ENCODE measurements at places on chromosomes 5 and 9.

DNA sequence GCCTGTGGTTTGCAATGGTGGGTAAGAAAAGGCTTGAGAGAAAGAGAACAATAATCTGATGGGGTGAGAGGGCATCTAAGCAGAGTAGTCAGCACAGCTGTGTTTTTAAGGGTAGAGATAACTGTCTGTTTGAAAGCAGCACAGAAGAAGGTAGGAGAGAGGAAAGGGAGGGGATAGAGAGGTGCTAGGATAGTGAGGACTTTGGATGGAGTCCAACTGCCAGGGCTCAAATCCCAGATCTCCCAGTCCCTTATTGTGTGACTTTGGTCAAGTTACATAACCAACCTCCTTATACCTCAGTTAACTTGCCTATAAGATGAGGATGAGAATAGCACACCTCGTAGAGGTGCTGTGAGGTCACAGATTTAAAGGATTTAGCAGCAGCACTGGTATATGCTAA is 55.6 kb downstream of the GPR21 start:
- DNase-seq: no peak

GRCh38 chr9:7777771-7778170 is 21.8 kb downstream of the DMAC1 start:
- no peak for DNase-seq

GRCh38 chr9:68739621-68740174 is 34.7 kb downstream of the PIP5K1B start:
- peak; percentile 56 for DNase-seq

DNA sequence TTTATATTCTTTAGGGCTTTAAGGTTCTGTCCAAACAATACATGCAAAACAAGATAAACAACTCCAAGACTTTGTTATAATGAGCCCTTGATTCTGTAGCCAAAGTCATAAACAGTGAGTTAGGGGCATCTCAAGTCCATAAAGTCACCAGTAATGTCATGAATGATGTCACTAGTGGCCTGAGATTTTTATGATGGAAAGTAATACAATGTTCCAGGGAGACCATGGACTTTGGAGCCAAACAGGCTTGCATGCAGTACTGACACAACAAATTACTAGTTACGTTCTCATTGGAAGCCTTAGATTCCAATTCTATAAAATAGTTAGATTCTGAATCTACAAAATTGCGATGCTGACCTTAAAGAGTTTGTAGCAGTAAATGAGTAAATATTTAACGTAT is 280.0 kb downstream of the HINT1 start:
- DNase-seq: peak; percentile 40

GRCh38 chr9:36346569-36346968 is 53.5 kb downstream of the RNF38 start:
- DNase-seq: no peak

GRCh38 chr5:143938230-143938629 is 126.3 kb downstream of the HMHB1 start:
- DNase-seq: no peak

- DNase-seq: no peak
Observed at GRCh38 chr9:87642330-87643106, 83.4 kb upstream of the CTSL start.

GRCh38 chr9:91943478-91944470 is 6.3 kb downstream of the ROR2 start:
- DNase-seq: no peak

- no peak for DNase-seq
Observed at GRCh38 chr9:3371842-3372241, 154.0 kb downstream of the RFX3 start.

DNA sequence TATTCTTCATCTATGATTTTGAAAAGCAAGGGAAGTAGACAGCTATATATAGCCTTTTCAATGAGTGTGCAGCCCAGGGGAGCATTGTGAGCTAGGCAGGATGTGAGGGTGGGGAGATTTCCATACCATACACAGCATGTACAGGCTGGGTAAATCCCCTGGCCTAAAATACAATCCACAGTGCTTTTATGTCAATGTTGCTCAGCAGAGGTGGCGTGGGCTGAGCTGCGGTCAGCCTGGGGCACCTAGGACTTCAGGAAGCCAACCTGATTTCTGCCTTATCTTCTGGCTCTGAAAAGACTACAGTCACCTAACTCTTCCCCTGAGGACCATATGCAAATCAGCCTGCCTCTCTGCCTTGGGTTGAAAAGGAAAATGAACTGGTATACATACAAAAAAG is 6.3 kb upstream of the GARIN3 start:
- DNase-seq: no peak

GRCh38 chr9:17230646-17231045 is 95.8 kb downstream of the CNTLN start:
- no peak for DNase-seq

DNA sequence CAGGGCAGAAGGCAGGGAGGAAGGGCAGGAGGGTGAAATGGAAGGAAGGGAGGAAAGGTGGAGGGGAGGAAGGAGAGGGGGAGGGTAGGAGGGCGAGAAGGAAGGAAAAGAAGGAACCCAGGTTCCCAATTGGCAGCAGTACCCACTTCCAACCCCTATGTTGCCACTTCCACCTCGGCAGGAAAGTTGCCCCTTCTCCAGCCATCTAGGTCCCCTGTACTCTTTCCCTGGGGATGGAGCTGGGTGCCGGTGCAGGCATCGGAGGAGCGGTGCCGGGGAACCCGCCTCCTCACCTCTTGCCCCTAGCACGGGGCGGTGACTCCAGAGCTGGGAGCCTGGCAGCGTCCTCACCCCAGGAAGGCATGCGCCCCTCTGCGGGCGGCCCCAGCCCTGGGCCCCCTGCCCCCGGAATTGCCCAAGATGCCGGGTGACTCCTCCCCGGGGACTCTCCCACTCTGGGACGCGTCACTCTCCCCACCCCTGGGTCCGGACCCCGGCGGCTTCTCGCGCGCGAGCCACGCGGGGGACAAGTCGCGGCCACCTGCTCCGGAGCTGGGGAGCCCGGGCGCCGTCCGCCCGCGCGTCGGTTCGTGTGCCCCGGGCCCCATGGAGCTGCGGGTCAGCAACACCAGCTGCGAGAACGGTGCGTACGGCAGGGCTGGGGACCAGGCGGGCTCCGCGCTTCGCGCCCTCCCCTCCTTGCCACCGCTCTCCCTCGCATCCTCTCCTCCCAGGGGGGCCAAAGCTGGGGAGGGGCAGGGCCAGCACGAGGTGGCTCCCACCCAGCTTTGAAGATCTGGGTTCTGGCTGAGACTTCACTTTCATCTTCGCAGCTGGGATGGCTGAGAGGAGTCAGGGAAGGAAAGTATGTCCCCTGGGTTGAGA is at the start of gene NIPAL4:
NIPAL4 (plus strand) TSS at position 499 of the 885 bp plus-strand sequence; CDS start at position 607, 108 bp downstream.
- DNase-seq: peak; percentile 8

- no peak for DNase-seq
Observed at GRCh38 chr9:86674487-86674886, 272.8 kb downstream of the GAS1 start.

DNA sequence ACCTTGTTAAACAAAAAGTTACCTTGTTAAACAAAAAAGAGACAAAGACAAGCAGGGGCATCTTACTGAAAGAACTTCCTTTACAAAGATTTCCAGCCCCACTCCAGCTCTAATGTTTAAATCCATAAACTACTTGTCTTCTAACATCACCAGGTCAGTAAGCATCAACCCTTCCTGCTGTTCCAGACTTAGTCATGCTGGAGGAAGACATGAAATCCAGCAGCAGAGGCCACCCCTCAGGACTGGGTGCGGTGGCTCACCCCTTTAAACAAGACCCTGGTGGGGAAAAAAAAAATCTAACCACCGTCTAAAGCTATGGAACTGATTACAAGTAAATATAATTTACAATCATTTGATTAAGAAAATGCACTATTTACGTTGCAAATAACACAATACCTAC is 9.1 kb downstream of the PDCL start:
- DNase-seq: no peak

DNA sequence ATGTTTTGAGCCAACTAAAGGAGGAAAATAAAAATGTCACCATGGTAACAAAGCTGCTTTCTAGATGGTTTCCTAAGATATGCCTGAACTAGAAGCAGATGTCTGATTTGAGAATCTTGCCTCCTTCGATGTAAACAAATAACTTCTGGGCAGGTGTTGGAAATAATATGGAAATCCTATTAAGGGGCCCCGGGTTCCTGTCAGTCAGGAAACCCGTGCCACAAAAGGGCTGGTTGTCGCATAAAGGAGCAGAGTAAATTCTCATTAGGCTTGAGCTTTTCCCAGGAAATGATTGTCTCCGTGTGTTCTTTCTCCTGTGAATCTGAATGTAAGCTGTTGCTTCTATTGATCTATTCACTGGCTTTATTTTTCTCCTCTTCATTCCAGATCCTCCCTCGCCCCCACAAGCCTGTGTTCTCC is 90.8 kb downstream of the TLE4 start:
- DNase-seq: no peak

DNA sequence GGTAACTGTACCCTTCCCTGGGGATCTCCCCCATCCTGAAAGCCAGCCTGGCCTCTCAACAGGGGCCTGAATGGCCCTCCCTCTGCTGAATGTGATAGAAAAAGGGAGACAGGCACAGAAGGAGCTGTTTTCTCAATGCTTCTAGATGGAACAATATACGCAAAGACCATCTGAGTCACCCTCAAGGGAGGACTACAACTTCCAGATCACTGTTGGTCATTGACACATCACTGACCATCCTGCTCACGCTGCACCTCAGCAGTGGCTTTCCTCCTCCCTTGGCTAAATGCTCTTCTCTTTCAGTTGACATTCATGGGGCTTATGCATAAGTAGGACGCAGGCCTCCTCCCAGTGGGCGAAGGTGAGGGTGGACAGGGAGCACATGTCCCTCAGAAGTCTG is 112.2 kb upstream of the SHB start:
- DNase-seq: no peak

DNA sequence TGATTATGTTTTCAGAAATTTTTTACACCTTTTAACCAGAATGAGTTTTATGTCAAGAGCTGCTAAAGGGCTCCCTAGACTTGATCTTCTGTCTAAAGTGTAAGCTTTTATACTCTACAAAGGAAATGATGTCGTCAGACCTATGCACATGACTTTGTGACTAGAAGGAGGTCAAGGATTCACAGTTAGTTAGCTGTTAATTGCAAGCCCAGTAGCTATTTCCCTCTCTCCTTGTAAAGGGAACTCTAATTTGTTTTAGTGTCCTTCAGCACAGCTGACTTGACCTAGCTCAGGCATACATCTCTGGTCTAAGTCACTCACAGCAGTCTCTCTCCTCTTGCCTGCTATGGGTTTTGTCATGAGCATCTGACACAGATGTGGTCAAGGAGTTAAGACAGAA is 173.5 kb upstream of the NREP start:
- no peak for DNase-seq

DNA sequence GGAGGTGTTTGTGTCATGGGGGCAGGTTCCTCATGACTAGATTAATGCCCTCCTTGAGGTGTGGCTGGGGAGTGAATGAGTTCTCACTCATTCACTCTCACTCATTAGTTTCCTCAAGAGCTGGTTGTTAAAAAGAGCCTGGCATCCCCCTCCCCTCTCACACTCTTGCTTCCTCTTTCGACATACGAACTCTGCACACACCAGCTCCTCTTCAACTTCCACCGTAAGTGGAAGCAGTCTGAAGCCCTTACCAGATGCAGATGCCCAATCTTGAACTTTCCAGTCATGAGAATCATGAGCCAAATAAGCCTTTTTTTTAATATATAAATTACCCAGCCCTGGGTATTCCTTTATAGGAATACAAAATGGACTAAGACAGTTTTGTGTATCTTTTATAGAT is 82.5 kb downstream of the SPRY4 start:
- no peak for DNase-seq

GRCh38 chr9:129414377-129414992 is 206.4 kb downstream of the C9orf50 start:
- DNase-seq: no peak

- DNase-seq: no peak
Observed at GRCh38 chr9:26973989-26974388, 17.8 kb downstream of the IFT74 start.

DNA sequence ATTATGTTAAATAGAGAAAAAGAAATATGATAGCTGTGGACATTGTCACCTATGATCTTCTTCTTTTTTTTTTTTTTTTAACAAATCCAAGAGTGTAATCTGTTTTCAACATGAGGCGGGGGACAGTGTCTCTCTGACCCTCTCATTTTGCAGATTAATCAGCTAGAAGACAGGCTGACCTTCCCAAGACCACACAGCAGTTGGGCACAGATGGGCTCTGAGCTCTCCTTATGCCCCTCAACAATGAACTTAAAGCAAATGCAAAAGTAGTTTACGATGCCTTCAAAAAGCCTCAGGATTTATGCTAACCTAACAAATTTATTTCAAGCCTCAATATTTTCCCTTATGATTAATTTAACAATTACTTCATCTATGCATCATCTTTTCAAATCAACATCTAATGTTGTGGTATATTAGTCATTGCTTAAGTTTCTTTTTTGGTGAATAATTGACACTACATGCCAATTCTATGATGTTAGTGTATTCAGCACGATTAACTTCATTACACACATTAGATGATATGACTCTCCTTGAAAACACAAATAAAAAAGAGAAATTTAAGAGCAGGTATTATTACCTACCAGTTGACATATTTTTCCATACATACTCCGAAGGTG is 7.4 kb downstream of the NFIL3 start:
- no peak for DNase-seq

DNA sequence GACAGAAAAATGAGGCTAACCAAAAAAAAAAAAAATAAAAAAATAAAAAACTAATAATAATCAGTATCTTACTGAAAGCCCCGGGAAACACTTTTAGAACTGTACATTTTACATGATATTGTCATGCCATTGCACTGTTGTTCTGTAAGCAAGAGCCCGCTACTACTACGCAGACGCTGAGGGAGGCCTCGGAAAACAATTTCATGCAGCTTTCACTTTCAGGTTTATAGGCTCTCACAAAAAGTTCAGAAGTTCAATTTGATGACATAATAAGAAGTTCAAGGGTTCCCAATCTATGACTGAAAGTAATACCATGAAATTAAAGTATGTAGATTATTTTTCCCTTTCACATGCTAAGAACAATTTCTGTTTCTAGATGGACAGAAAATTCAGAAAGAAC is 318.3 kb upstream of the ITGA1 start:
- DNase-seq: no peak

DNA sequence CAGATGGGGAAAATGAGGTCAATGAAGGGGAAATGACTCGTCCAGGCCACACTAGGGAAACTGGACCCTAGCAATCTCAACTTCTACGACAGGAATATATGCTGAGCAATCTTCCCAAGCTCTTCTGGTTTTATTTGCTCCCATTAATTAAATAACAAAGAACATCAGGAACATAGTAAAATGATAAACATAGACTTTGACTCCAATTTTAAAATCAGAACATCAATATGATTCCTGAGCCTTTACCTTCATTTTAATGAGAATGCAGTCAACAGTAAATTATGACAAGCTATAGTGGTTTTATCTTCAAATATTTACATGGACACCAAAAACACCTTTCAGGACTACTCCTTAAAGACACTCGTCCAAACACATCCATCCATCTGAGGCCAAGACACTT is 74.2 kb upstream of the FRRS1L start:
- no peak for DNase-seq

GRCh38 chr9:92724528-92725265 is 39.9 kb downstream of the BICD2 start:
- DNase-seq: no peak

DNA sequence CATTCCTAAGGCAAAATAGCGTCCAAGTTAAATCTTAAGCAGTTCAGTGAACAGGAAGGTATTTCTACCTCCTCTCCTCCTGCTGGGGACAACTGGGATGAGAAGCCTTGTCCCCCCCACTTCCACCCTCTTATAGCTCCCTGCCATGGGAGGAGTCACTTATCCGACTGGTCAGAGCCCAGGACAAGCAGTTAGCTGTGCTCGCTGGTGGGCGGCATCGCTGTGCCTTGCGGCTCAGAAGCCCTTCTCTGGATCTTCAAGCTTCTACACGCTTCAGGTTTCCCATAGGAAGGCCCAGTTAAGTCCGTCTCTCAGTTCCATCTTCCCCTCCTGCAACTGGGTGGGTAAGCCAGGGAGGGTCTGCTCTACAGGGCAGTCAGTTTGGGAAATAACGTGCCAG is 77.2 kb downstream of the PAX5 start:
- DNase-seq: no peak

Measured in LoVo (cell line).